GM23248 (cell line): ENCODE measurements at places on chromosomes 13 and 19.
A peak's percentile ranks its signal among the peaks of the same experiment; 100 is the strongest.

DNA sequence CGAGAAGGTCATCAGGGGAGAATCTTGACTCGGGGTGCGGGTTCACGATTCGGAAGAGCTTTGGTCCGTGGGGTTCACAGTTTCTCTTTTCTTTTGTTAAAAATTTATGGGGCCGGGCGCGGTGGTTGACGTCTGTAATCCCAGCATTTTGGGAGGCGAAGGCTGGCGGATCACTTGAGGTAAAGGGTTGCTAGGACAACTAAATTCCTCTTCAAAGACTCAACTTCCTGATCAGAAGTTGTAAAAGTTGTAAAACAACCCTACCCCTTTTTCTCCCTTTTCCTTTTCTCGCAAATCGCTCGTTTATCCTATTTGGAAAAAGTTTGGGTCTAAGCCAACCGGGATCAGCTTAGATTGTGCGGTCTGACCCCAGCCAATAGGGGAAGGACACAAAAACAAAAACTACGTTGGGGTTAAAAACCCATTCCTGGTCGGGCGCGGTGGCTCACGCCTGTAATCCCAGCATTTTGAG lies 673 bp downstream of the ZNF486 start:
- peak; percentile 81 for DNase-seq

- DNase-seq: peak; percentile 53
These were observed 991 bp downstream of the ABHD17A start for GRCh38 chr19:1884291-1884718.

DNA sequence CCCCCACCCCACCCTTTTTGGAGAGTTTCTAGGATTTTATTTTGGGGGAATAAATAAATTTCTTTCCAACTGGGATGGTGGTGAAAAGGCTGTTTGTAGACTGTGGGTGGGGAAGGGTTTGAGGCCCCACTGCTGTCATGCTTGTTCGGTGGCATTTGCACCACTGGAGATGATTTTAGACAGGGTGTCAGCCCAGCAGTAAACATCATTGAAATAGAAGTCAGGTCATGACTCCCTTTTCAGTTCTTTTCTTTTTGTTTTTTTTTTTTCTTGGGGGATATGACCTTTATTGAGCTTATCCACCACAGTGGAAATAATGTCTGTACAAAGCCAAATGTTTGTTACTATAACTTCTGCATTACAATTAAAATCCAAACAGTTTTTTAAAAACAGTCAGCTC lies 14.1 kb downstream of the UBAC2 start:
- no peak for DNase-seq

DNA sequence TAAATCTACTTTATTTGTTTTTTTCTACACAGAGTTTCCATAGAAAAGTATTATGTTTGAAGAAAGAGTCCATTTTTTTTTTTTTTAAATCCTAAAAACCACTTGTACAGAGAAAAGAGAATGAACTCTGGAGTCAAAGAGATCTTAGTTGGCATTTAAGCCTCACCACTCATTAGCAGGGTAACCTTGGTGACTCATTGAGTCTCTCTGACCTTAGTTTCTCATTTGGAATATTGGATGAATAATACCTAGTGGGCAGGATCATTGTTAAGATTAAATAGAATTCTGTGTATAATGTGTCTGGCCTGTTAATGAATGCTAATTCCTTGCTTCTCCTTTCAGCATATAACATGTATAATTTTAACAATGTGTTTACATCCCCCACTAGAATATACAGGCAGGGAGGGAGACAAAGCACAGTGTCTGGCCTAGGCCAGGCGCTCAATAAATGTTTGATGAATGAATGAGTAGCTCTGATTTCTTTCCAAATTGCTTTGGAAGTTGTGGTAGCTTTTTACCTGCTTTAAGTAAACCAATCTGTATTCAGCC lies 48.7 kb upstream of the MYCBP2 start:
- DNase-seq: peak; percentile 49

DNA sequence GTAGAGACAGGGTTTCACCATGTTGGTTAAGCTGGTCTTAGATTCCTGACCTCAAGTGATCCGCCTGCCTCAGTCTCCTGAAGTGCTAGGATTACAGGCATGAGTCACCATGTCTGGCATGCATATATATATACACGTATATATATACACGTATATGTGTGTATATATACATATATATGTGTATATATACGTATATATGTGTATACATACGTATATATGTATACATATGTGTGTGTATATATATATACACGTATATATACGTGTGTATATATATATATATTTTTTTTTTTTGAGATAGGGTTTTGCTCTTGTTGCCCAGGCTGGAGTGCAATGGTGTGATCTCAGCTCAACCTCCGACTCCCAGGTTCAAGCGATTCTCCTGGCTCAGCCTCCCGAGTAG lies 11.9 kb downstream of the DNMT1 start:
- no peak for DNase-seq

GRCh38 chr19:390386-391206 lies 18.4 kb downstream of the C2CD4C start:
- DNase-seq: no peak

DNA sequence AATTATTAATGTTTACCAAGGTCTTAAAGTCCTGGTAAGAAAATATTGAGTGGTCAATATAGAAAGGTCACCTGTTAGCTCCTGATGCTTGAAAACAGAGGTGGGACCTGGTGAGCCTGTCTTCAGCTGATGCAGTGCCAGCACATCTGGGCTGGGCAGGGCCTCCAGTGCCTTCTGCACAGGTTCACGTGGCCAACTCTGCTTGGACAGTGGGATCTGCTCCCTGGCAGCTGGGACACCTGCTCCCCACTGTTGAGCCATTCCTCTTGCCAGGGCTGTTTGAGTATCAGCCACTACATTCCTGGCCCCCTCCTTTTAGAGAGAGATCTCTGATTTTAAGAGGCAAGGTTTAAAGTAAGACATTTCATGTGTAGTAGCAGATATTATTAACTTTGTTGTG lies 135.0 kb downstream of the TM9SF2 start:
- DNase-seq: no peak

DNA sequence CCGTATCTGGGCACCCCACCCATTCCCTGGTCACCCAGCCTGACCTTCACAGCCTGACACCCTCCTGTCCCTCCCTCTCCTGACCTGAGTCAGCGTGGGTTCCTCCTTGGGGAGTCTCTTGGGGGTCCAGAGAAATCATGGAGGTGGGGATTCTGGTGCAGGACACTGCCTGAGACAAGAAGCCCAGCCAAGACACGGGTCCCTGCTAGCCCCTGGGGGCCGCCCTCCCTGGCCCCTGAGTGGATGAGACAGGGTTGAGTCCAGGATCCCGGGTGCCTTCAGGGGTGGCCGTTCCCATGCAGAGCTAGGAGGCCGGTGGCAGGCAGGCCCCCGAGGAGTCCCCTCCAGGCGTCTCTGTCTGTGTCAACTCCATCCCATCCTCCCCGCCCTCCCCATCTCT lies 1.6 kb downstream of the MAP2K7 start:
- DNase-seq: no peak

GRCh38 chr19:36797786-36798108 lies 25.1 kb upstream of the ZNF850 start:
- DNase-seq: no peak

- DNase-seq: peak; percentile 92
These were observed at the start of gene PTGIR for GRCh38 chr19:46624958-46625661. TSS of gene PTGIR (minus strand) at chr19:46625089. CDS start at chr19:46624225, 864 bp downstream.

GRCh38 chr19:54459282-54460229 lies 4.0 kb downstream of the LENG9 start:
- DNase-seq: peak; percentile 50

- DNase-seq: no peak
These were observed 25.2 kb upstream of the SIAH3 start for GRCh38 chr13:45876781-45877180.

DNA sequence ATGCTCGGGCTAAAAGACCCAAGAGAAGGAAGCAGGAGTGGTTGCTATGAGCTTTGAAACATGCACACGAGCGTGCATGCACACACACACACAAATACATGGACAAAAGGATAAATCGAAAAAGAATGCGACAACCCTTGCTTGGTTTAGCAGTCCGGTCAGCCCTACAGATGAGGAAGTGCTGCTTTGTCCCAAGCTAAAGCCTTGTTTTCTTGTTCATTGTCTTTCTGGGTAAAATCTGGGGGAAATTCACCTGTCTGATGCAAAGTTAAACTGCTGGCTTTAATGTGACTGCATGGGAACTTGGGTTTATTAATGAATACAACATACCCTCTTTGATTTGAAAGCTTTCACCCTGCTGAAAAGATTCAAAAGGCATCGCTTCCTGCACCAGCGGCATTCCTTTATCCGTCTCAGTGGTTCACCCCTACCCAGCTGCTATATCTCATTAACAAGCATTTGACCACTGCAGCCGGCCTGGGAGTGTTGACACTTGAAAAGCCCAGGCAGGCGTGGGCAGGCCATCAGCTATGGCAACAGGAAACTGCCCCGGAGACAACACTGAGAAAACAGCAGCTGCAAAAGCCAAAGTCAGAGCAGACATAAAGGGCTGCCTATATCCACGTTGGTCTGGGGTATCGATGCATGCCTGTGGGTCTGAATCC lies 301.7 kb downstream of the NDFIP2 start:
- no peak for DNase-seq

- no peak for DNase-seq
These were observed 21.5 kb downstream of the DIS3 start for GRCh38 chr13:72760189-72760588.

- no peak for DNase-seq
These were observed 51.2 kb upstream of the ABCC4 start for GRCh38 chr13:95352486-95352885.

DNA sequence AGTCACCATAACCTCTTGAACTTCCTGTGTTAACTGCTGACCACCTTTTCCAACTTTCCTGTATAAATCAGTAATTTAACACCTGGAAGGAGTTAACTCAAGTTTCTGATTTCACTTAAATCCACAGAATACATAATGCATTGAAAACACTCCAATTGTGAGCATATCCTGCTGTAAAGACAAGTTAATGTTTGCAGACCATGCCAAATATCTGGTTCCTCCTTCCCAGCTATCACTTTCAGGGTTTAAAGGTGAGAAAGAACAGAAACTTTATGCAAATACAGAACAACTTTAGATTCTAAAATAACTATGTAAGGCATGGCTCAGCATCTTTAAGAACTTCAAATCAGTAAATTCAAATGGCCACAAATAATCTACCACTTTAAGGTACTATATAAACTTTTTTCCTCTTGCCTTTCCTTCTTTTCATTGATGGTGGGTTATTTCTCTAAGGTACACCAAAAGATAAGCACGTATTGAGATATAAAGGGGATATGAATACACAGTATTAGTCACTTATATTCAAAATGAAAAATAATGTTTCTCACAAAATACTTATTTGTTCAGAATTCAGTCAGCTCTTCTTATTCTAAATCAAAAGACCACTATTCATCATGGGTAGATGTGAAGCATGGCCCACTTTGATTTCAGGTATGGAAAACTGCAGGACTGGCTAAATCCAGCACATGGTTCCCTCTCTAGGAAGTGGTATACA lies 6.6 kb upstream of the TPTE2 start:
- no peak for DNase-seq

GRCh38 chr13:102800145-102801041 lies 1.5 kb downstream of the BIVM start:
- peak; percentile 89 for DNase-seq

GRCh38 chr13:32391101-32391619 lies 36.8 kb downstream of the N4BP2L1 start:
- DNase-seq: no peak

DNA sequence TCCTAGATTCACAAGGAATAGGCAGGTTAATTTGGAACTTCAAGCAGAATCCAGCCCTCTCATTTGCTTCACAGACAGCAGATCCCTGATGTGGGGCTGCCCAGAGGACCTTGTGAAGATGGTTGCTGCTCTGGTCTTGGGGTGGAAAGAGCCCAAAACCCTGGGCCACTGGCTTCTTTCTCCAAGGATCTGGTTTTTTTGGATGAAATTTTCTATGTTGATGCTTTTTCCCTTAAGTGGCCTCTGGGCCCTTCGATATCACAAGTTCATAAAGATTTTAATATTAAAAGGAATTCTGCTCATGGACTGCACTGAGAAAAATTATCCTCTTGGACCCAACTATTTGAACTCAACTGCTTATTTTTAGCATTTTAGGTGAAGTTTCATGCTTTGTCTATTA lies 421.1 kb downstream of the KLF5 start:
- no peak for DNase-seq

GRCh38 chr19:53130506-53130905 lies 2.2 kb downstream of the ZNF415 start:
- DNase-seq: peak; percentile 13

DNA sequence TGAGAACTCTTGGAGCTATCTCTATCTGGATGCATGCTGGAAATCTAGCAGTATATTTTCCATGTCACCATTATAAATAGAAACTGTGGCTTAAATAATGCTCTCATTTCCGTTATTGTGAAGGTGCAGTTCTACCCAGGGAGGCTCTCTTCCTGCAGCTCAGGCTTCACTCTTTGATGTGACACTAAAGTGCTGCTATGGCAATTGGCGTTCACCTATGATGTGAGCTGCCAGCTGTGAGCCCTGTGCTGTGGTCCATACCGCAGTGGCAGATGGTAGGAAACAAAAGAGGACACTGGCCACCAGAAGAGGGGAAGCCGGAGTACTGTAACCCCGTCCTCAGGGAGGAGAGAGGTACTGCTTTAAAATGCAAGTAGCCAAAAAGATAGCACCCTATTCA lies 40.6 kb upstream of the ZNF681 start:
- no peak for DNase-seq

DNA sequence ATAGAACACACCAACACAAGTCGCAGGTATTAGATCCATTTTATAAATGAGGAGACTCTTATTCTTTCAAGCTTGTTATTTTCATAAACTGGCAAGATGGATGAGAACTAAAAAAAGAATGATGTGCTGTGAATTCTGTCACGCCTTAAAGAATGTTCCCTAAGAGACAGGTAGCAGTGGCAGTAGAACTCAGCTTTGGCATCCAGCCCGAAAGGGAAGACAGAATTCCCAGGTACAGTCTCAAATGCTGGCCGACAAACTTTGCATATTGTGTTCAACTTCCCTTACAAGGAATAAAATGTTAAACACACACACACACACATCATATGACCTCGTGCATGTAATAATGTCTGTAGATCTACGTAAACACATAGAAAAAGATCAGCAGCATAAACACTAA lies 3.2 kb downstream of the TMEM272 start:
- DNase-seq: no peak

- DNase-seq: no peak
These were observed 38.3 kb upstream of the CEACAM20 start for GRCh38 chr19:44567745-44568144.

DNA sequence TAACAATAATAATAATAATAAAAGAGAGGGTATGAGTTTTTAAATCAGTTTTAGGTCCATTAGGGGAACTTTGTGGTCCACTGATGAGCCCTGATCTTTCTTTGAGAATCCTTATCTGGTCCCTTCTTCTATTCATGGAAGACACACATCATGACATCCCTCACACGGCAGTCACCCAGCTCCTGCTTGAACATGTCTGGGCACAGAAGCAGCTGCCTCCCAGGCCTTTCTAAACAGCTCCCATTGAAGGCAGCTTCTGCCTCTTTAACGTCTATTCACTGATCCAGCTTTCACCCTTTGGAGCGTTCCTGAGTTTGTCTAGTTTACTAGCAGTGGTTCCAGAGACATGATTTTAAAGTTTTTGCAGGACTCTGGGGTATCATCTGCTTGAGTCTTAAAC lies 42.6 kb upstream of the STK24 start:
- DNase-seq: no peak

- DNase-seq: no peak
These were observed 3.5 kb upstream of the EID2 start for GRCh38 chr19:39543477-39543857.

GRCh38 chr19:16067205-16067938 lies 8.9 kb upstream of the TPM4 start:
- peak; percentile 95 for DNase-seq
